ENCODE measurements at places on chromosomes 4 and X.

DNA sequence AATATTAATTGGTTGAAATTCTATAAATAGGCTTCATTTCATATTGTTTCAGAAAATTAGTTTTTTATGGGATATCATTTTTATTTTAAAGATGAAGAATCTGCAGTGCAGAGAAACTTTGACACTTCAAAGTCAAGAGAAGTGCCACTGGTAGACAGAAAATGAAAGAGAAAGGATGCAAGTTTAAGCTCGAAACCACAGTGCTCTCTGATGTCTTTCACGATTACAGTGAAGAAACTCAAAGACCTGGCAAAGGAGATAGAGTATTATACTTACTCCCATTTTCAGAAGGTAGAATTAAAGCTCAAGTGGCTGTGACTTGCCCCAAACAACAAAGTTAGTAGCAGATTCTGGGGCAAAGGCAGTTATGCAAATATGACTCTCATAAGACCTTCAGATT lies 745.4 kb downstream of the TECRL start:
- no peak for DNase-seq

GRCh38 chrX:131595120-131595519 lies 51.2 kb downstream of the OR13H1 start:
- no peak for DNase-seq

DNA sequence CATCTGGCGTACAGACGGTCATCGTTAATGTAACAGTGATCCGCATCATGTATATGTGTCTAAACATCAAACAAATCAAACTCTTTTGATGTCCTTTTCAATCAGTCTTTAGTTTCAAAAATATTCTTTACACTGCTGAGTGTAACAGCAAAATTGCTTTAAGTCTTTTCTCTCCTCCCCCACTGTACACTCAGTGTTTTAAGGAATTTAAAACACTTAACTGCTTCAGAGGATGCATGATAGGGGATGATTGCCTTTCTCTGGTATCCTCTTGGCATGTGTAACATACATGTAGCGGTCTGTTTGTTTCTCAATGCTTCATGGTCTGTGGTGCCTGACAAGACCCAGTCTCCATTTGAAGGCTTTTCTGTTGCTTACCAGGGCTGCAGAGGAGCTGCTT lies 41.6 kb downstream of the LIMCH1 start:
- no peak for DNase-seq

DNA sequence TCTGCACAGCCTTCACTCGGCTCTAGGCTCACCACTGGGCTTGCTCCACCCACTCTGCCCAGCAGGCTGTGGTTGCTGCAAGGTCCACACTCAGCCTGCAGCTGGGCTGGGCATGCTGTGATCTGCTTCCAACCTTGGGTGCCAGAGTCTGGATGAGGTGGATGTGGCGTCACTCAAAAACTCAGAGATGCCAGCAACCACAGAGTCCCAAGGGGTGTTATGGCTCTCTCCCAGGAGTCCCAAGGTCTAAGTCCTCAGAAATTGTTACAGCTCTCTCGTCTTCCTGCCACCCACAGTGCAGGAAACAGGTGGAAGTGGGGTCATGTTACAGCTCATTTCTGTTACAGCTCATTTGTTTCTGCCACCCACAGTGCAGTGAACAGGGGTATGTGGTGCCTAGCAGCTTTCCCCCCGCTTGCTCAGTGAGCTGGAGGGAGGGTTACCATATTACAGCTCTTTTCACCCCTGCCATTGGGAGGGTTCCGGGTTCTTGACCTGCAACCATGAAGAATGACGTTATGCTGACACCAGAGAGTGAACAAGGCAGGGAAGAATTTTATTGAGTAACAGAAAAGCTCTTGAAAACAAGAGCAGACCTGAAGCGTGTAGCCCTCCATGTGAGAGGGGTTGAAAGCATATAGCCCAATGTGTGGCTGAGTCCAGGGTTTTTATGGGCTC lies 893.9 kb downstream of the PCDH7 start:
- no peak for DNase-seq

DNA sequence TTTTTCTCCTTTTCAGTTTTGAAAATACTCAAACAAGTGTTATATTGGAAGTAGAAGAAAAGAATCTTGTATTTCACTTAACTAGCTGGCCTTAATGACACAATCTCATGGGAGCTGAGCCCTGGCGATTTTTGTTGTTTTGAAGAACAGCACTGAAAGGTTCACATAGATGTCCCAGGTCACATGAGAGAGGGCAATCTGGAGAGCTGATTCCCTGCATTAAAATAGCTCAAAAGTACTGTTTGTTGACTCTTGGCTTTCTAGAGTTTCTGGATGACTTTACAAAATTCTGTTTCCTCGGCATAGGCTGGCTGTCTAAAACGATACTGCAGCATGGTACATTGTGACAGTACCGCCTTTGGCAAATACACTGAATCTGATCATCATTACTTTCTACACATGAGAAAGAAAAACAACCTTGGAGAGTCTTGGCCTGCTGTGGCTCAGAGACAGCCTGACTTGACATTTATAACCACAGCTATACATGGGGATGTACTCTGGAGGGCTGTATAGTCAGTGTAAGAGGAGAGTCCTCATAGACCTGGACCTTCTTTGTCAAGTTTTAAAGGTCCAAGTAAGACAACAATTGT lies 119.8 kb upstream of the PDLIM3 start:
- DNase-seq, result no peak

DNA sequence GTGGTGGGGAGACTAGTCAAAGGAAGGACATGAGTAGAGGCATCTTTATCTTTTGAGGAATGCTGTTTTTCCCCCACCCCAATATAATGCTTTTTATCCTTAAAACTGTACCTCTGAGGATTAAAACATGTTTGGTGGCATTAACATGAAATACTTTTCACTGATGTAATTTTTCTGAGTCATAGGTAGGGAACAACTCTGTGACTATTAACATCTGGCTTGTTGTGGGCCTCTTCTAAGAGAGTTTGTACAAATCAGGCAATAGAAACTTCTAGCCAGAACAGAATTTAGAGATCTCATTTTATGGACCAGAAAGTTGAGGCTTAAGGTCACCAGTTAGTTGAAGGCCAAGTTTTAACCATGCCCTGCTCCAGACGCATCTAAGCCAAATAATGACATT lies 207.6 kb downstream of the SOX3 start:
- DNase-seq, result no peak

GRCh38 chrX:9188117-9188516 lies 154.2 kb upstream of the FAM9B start:
- no peak for DNase-seq

- no peak for DNase-seq
Observed at GRCh38 chrX:56268888-56269287, 36.7 kb downstream of the KLF8 start.

- DNase-seq, result no peak
Observed at GRCh38 chrX:24424948-24425347, 40.1 kb upstream of the PDK3 start.

DNA sequence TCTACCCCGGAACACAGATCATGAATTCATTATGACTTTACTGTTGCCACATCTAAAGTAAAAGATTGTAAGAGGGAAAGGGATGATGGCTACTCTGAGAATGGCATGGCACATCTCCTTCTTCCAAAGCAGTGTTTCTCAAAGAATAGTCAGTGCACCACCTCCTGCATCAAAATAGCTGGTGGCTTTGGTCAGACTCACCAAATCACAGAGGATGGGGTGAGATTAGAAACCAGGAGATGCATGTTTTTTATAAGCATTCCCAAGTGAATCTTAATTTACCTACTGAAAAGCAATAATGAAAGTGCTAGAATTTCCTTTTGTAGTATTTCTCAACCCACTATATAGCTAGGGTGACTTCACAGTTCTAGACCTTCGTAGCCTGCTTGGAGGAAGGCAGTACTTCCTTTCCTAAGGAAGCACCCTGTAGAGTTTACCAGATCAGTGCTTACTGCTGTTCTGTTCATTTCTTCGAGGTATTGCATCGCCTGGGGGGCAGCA lies 340.8 kb upstream of the KLF3 start:
- no peak for DNase-seq

GRCh38 chrX:56130031-56130430 lies 102.1 kb upstream of the KLF8 start:
- DNase-seq, result no peak
